Right forelimb (tissue), 1 donor: ENCODE measurements at places on chromosomes 16 and 17.

DNA sequence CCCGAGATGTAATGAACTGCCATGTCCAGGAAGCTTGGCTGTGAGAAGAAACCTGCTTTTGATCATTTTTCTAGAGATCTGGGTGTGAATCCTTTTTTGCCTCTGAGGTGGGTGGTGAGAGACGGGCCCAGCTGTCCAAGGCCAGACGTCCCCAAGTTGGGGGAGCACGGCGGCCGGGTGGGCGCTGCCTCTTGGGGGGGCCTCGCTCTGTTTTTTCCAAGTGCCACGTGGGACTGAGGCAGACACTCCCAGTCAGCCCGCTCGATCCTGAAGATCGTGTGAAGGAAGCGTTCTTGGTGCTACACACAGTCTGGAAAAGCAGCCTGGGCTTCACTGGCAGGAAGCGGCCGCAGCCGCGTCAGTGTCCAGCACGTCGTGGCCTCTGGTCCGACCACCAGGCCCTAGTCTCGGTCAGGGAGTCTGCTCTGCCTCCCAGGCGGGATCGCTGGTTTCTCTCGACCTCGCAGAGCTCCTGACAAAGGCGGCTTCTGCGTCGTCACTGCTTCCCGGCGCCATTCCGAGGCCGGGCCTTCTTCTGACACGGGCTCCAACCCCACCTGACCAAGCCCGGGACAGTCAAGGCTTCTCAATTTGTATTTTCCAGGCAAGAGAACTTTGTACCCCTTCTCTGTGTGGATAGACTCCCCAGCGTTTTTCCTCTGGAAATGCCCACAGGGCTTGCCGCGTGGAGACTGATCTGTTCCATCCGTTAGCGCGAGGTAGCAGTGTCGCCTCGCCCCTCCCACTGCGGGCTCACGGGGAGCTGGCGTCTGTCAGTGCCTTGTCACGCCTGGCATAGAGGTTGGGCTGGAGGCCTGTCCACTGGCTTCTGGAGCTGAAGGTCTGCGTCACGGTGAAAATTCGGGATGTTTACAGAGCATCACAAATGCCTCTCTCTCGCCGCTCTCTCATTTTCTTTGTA lies 12.4 kb downstream of the PRSS27 start:
- DNase-seq, result no peak

DNA sequence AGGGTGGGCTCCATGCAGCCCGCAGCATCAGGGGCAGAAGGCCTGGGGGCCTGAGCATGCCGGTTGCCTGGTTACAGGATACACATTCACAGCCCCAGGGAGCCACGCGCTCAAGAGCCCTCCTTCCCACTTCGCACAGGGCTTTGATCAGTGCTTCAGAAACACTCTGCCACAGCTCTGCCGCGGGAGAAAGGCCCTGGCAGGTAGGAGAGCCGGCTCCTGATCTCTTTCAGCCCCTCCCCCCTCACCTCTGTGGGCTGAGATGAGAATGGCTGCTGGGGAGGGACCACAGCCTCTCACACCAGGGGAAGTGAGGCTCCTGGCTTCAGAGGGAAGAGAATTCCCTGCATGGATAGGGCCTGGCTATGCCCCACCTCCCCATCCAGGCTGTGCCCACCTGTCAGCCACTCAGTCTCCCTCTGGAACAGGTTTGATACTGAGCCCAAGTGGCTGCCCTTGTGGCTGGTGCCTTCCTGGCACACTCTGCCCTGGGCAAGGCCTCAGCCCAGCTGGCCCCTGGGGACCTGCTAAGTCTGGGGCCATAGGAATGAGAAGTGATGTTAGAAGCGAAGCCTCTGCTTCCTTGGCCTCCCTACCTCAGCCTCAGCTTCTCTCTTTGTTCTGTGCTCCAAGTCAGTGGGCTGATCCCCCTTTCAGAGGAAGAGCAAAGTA lies 8.6 kb downstream of the DOK4 start:
- DNase-seq, result no peak

DNA sequence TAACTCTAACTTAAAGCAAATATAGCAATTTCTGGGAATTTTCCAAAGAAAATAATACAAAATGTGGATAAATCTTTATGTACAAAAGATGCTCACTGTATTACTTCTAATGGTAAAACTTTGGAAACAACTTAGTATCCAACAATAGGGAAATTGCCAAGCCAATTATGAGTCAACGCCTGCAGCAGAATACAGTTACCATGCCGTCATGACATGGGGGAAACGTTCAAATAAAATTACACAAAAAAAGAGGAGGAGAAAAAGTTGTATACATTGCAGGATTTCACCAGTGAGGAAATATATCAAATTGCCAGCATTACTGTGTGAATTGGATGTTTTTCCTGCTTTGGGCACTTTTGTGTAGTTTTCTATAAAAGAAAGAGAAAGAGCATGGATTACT lies 469.6 kb downstream of the SOX9 start:
- no peak for DNase-seq

DNA sequence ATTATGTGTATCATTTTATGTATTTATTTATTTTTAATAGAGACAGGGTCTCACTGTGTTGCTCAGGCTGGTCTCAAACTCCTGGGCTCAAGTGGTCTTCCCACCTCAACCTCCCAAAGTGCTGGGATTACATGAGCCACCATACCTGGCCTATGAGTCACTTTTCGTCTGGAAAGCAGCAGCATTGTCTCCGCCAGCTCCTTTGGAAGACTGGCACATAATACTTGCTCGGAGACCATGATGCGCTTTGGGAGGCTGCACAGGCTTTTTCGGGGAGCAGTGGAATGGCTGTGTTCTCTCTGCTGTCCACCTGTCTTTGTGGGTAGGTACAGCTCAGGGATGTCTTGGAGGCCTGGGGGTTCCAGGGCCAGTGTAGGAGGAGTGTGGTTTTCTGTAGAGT lies 102.2 kb downstream of the AATF start:
- no peak for DNase-seq

GRCh38 chr17:73588301-73588846 lies 55.9 kb downstream of the SDK2 start:
- no peak for DNase-seq

GRCh38 chr17:47883589-47884426 lies 12.2 kb upstream of the SP2 start:
- no peak for DNase-seq
